Activated T-cell treated with anti-CD3 and anti-CD28 coated beads, Interleukin-2, amount 50 U/mL, for 48 hours (primary cell): ENCODE measurements at places on chromosomes 13 and 19.
A peak's percentile ranks its signal among the peaks of the same experiment; 100 is the strongest.

DNA sequence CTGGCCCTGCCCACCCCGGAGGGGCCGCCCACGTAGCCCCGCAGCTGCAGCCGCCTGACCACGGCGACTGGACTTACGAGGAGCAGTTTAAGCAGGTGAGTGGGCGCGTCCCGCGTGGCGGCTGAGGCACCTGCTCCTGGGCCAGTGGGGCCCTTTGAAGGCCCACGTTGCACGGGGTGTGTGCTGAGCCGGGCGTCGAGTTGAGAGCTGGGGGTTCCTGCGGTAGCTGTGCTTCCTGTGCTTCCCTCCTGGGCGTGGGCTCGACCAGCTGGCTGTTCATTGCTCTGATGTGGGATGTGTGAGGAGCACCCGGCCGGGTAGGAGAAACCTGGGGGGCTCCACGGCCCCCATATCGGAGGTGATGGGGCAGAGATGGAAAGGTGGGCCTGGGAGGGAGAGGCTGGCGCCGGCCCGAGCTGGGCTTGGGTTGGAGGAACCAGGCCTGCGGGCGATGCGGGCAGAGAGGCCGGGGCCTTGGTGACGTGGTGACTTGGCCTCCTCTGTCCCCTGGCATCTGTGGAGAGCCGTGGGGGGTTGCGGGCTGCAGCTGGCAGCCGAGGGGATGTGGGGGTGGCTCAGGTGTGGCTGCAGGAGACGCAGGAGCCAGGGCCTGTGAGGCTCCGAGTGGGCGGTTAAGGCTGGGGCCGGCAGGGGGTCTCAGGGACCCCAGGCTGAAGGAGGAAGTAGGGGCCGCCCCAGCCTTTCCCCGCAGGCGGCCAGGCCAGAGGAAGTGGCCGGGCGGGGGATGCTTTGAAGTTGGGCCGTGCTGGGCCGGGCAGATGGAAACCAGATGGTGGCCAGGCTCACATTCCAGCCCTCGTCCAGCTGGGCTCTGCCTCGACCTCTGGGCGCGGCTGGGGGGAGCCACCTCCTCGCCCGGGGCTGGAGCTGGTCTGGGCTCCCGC lies 7.1 kb downstream of the ARID3A start:
- DNase-seq, result peak; percentile 43

GRCh38 chr13:40175639-40176038 lies 490.8 kb downstream of the FOXO1 start:
- DNase-seq, result no peak

- no peak for DNase-seq
These were observed 23.3 kb downstream of the RBM26 start for GRCh38 chr13:79382545-79383275.

- no peak for DNase-seq
These were observed 14.4 kb upstream of the NPAS1 start for GRCh38 chr19:47005164-47005641.

- DNase-seq, result no peak
These were observed 11.1 kb downstream of the IRGC start for GRCh38 chr19:43726736-43727592.

GRCh38 chr19:45156751-45157150 lies 4.0 kb downstream of the NKPD1 start:
- DNase-seq, result no peak

DNA sequence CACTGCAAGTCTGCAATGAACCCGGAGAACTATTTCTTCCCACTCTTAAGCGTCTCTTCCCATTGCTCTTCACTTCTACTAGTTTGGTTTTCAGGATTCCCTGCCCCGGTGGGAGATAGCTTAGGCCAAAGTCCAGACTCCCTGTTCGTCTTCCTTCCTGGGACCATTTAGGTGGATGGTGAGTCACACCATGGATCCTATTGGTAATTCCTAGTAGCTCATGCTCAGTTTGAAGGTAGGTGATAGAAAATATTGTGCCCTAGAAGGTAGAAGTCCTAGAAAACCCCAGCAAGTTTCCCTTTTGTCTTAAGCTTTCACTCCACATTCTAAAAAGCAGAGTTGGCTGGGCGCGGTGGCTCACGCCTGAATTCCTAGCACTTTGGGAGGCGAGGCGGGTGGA lies 13.8 kb downstream of the CHAF1A start:
- no peak for DNase-seq

DNA sequence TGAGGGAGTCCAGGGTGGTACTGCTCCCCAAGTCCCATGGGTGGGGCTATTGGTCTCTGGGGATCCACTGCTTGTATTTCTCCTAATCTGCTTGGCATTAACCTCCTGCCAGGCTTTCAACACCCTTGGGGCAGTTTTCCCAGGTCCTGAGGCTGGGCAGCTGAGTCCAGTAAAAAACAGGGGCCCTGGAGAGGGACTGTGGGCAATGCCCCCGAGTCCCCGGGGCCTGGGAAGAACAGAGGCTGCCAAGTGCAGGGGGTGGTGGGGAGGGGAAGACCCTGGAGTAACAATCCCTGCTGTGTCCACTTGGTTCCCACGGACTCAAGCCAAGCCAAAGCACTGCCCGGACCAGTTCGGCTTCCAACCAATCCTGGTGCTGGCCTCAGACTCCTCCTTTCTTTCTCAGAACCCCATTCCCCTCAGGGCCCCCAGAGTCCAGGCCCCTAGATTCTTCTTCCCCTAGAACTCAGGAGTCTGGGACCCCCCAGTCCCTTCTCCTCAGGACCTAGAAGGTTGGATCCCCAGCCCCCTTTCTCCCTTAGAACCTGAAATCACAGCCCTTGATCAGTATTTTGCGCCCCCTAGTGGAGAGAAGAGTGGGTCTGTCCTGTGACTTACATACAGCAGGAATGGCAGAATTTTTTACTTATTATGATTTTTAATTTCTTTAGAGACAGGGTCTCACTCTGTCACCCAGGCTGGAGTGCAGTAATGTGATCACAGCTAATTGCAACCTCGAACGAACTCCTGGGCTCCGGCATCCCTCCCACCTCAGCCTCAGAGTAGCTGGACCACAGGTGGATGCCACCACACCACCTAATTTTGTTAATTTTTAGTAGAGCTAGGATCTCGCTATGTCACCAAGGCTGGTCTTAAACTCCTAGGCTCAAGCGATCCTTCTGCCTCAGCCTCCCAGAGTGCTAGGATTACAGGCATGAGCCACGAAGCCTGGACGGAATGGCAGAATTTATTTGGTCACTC lies 3.7 kb upstream of the CLPTM1 start:
- peak; percentile 59 for DNase-seq

- DNase-seq, result no peak
These were observed 8.9 kb upstream of the OR1I1 start for GRCh38 chr19:15072930-15073647.

DNA sequence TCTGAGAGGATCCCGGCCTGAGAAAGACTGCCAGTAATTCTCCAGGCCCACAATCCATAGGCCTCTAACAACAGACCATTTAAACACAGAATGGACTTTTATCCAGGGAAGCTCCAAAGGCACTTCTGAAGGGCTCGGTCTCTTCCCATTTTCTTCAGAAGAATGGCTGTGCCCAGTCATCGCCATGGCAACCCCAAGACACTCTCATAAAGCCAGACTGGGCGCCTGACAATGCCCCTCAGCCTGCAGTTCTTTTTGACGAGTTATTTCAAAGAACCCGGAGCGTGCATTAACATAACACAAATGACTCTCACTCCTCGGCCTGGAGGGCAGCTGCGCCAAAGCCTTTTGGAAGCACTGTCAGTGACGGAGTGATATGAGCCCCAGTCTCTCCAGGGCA lies 61.0 kb downstream of the RASA3 start:
- no peak for DNase-seq

DNA sequence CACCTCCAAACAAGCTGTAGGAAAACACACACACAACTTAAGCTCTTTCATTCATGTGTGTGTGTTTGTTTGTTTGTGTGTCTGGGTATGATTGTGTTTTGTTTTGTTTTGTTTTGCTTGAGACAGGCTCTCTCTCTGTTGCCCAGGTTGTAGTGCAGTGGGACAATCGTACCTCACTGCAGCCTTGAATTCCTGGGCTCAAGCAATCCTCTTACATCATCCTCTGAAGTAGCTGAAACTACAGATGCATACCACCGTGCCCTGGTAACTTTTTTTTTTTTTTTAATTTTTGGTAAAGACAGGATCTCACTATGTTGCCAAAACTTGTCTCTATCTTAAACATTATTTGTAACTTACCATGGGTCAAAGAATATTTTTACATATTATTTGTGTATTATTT lies 431.7 kb downstream of the SLITRK1 start:
- no peak for DNase-seq

DNA sequence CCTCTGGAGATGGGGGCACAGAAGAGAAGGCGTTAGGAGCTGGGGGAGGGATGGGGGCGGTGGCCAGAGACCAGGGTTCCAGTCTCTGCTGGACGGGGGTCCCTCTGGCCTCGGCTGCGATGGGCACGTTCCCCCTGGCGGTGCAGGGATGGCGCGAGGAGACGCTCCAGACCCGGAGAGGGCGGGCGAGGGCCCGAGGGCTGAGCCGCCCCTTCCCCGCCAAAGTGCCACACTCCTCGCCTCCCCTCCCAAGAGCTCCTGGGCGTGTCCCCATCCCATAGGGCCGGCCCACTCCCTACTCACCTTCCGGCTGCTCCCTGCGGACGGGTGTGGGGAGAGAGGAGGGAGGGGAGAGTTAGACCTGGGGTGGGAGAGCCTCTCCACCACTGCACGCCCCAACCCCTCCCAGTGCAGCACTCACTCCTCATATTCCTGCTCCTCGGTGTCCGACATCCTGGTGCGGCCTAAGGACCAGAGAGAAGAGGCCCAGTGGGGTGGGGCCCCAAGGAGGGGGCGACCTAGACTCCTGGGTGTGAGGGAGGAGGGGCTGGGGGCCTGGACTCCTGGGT lies 2.2 kb downstream of the TNNT1 start:
- DNase-seq, result no peak
